KG1 (cell line): ENCODE measurements at places on chromosomes 7 and 10.
A peak's percentile ranks its signal among the peaks of the same experiment; 100 is the strongest.

DNA sequence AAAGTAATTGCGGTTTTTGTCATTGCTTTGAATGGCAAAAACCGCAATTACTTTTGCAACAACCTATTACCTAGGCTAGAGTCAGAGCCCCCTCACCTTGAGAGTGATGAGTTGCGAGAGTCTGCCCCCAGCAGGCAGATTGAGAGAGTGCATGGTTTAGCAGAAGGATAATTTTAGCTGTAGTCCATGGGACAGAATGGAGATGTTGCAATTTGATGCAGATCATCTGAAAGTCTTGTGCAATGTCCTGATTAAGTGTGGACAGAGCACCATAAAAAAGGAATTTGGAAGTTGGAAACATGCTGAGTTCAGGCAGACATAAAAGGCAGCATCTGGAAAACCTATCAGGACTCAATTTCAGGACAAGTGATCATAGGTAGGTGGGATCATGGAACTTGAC is 48.7 kb downstream of the GPR141 start:
- DNase-seq: peak; percentile 40

GRCh38 chr7:99014113-99014985 is 129.6 kb downstream of the SMURF1 start:
- DNase-seq: no peak

DNA sequence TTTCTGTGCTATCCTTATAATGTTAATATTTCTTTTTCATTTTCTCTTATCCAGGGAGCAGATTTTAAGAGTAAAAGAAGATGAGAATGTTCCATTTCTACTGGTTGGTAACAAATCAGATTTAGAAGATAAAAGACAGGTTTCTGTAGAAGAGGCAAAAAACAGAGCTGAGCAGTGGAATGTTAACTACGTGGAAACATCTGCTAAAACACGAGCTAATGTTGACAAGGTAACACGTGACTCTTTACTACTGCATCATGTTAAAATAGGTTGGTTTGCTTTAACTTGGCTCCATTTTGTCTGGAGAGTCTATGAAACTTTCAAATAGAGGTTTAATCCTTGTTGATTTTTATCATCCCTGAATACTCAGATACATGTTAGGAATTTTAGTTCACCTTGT is 73.3 kb downstream of the RALA start:
- no peak for DNase-seq

GRCh38 chr7:54813398-54813797 is 54.4 kb upstream of the SEC61G start:
- DNase-seq: peak; percentile 9

DNA sequence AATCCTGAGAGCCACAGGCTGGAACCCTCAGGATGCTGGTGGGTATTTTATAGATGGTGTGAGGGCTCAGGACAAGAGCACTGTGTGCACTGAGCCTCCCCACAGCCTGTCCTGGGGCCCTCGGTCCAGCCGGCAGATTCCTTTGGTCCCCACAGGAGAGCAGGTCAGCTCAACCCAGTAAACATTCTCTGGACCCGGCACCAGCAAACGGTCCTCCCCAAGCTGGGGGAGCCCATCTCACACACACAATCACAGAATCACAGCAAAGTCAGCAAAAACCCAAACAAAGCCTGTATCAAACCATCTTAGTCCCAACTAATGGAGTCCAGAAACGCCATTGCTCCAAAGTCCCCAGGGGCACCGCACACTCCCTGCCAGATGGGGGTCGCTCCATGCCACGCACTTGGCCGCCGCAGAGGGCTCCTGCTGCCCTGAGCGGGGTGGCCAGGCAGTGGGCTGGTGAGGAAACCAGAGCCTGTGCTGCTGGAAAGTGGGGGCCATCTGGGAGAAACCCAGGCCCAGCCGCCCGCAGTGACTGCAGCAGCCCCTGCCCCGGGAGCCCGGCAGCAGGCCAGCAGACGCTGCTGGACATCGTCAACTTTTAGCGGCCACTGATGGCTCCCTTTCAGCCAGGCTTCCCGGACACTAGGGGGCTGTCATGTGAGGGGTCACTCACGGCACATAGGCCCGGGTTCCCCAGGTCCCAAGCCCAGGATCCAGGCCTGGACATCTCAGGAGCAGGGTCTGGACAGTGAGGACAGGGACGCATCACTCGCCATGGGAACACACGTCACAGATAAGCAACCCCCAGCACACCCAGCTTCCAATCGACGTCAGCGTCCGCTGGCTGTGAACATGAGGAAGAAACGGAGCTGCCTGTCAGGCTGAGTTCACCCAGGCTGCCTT is 52.6 kb downstream of the DPYSL4 start:
- no peak for DNase-seq

GRCh38 chr10:476455-476780 is 213.1 kb downstream of the DIP2C start:
- no peak for DNase-seq

GRCh38 chr7:28957751-28958234 is 337 bp downstream of the TRIL start:
- no peak for DNase-seq

GRCh38 chr10:118734475-118734874 is 20.3 kb downstream of the CACUL1 start:
- DNase-seq: no peak

DNA sequence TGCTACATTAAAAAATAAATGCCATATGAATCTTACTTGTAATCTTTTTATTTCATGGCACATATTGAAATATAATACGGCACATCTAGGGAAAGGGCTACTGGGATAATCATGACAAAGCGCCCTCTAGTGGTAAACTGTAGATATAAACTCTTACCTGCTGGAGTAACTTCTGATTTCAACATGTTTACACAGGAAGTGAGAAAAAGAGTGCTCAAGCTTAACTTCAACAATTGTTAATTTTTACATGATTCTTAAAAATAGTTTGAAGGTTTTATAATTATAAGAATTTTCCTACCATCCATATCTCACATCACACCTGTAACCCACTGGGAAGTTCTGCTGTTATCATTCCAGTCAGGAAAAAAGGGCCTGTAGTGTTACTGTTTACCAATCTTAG is 2.0 kb upstream of the HEPACAM2 start:
- DNase-seq: peak; percentile 8

DNA sequence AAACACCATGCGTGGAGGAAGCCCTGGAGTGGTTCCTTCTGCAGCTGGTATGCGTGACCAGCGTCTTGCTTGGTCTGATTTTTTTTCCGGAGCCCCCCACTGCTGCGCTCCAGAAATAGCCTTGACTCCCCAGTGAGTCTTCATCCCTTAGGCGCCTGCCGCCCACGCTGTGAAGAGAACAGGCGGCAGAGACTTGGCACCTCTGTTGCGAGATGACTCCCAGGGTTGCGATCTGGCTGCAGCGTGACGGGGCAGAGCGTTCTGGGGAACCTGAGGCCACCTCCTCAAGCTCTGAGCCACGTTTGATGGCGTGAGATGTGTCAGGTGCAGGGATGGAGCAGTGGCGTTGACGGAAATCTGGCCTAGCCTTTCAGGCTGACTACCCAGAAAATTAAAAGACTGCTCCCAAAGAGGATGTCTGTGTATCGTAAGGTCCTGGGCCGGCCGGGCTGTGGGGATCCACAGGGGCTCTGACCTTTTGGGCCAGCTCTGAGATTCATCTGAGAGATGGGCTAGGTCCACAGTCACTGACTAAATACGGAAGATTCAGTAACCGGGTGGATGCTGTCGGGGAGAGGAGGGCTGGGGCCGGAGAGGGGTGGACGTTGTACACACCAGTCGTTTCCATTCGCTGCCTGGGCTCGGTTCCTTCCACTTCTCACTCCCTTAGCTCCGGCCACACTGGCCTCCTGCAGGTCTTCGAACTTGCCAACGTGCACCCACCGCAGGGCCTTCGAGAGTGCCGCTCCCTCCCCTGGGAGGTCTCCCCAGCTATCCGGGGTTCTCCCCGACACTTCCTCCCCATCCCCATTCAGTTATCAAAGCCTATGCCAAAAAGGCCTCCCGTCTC is 33.8 kb downstream of the PFKFB3 start:
- DNase-seq: no peak

DNA sequence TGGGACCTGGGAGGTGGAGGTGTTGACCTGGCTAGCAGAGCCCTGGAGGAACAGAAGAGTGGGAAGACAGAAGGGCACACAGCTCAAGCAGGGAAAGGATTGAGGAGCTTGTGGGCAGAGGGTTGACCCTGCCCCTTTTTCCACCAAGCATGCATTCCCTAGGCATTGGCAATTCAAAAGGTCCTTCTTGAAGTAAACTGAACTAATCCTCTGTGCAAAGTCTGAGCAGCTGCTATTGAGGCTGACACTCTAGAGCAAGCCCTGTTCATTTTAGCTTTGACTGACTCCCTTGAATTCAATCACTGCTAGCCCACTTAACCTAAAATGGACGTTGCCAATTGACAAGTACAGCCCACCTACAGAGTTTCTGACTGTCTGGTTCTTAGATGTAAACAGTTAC is 116.5 kb upstream of the TNS3 start:
- DNase-seq: no peak

DNA sequence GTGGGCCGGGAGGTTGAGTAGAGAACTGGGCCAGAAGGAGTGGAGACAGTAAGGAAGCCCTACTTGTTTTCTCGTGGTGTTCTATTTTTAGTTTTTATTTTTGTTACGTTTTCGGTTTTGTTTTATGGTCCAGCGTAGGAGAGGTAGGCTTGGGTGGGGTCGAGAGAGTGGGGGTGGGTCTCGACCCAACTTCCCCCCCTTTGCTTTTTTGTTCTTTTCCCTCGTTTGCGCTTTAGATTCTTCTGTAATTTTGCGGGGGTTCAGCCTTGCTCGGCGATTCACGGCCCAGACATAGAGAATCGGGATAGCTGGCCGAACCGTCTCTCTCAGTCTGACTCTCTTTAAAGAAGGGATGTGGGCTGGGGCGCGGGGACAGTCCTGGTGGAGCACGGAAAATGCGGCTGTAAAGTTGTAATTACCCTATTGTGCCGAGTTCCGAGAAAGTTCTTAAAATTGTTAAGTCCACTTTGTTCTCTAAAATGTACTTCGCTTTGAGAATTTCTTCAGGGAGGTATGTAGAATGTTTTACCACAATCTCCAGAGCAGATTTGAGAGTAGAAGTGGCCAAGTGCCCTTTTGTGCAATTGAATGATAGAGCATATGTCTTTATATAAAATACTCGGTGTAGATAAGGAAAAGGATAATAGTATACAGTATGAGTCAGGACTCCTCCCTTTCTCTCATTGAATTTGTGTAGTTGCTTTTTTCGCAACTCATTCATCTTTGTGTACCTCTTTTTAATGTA is 816 bp downstream of the DMTF1 start:
- DNase-seq: no peak

- DNase-seq: no peak
These were observed 74.5 kb downstream of the INSIG1 start for GRCh38 chr7:155371884-155372781.

DNA sequence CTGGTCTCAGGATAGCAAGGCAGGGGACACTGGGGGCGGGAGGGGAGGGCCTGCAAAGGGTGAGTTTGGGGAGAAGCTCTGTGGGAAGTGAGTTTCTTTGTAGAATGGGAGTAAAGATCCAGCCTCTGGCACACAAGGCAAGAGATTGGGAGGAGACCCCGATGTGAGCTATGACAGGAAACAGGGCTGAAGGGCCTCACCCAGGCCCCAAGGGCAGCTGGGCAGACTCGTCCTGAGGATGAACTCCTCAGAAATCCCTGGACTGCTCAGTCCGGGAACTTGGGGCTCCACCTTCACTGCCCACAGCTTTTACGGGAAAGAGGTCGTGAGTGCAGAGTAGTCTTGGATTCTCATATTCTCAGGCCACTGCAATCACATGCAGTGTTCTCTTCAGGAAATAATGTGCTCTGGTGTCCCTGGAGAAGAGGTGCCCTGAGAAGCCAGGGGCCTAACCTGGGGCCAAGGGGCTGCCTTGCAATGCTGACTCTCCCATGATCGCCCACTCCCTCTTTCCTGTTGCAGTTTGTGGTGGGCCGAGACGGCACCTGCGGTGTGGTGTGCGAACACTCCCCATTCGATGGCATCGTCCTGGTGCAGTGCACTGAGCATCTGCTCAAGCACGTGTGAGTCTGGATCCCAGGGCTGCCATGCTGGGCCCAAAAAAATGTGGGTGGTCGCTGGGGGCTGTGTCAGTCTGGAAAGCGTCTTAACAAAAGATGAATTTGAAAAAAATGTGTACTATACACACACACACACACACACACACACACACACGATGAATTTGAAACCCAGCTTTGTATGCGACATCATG is 31.3 kb upstream of the C10orf53 start:
- no peak for DNase-seq

DNA sequence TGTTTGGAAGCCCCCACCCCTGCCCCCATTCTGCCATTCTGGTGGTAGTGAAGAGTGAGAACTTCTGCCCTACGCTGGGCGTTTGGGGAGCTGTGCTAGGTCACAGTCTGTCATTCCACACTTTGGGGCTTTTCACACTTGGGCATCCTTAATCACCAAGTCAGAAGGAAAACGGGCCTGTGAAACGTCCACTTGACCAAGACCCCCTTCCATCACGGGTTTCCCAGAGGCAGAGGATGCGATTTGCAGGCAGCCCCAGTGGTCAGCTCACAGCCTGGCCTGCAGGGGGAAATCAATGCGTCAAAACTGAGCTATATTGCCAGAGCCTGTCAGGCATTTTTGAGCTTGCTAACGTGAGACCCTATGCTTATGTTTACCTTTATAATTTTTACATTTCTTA is 663.3 kb upstream of the MGMT start:
- no peak for DNase-seq

- no peak for DNase-seq
These were observed 43.4 kb downstream of the GRID2IP start for GRCh38 chr7:6507906-6508305.

GRCh38 chr7:135467207-135467711 is 42.6 kb downstream of the CNOT4 start:
- DNase-seq: no peak

GRCh38 chr7:151992375-151992774 is 33.1 kb upstream of the GALNT11 start:
- no peak for DNase-seq

GRCh38 chr7:54814401-54814800 is 55.4 kb upstream of the SEC61G start:
- no peak for DNase-seq

DNA sequence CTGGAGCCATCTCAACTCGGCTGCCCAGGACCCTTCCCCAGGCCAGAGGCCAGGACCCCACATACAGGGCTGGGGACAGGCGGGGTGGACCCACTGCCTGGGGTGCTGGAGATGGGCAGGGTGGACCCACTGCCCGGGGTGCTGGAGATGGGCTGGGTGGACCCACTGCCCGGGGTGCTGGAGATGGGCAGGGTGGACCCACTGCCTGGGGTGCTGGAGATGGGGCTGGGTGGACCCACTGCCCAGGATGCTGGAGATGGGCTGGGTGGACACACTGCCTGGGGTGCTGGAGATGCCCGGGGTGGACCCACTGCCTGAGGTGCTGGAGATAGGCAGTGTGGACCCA is 32.4 kb upstream of the FOXL3 start:
- no peak for DNase-seq
